Activated naive CD4-positive, alpha-beta T cell treated with anti-CD3 and anti-CD28 coated beads, Interleukin-2, amount 50 U/mL, for 72 hours (primary cell): ENCODE measurements at places on chromosomes 6 and 20. TPM values are rescaled to one million over a fixed set of nuclear protein-coding genes. Genes with fewer than 3 reads are reported as not detected.

DNA sequence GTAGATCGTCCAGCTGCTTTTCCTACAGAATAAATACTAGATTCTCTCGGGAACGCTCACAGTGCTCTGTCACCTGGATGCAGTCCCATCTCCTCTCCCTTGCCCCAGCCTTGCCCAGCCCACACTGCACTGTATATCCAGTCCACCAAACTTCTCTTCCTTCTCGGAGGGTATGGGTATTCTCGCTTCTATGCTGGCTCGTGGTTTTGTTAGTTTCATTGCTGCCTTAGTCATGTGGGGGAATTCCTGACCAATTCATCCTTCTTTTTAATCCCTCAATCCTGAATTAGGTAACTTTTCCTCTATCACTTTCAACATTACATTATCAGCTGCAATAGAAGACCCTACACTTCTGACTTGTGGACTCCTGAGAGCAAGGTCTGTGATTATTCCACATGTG, 252.4 kb downstream of the GMDS start:
- no peak for DNase-seq

DNA sequence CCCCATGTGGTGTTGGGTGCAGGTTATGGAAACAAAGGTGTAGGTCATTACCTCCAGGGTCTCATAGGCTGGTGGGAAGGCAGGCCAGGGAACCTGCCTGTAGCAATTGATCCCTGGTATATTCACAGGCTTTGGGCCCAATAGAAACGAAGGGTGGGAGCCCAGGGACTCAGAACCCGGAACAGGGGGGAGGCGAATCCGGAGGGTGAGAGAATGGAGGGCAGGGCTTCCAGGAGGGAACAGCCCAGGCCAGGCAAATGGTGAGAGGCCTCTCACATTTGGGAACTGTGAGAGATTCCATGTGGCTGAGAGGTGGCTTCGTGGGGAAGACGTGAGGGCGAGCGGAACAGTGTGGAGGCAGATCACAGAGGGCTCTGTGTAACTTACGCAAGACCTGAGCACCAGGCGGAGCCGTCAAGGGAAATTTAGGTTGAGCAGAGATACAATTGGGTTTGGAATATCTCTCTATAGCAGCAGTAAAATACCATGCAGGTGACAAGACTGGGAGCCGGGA, 267.1 kb downstream of the ERMARD start:
- no peak for DNase-seq

DNA sequence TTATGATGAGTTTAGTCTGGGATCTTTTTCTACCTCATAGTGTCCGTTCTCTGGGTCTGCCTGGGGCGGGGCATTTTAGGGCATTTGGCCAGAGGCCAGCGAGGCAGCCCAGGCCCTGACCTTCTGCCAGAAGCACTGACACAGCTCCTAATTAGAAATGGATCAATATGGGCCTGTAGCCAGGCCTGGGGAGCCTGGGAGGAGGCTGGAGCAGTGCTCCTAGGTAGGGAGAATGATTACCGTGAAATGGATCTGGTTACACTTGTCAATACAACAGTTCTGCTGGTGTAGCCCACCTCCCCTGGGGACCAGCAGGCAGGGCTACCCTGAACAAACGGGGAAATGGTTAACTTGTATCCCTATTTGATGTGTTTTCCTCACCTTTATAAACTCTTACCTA, 23.0 kb downstream of the RALY start:
- DNase-seq: no peak

HTR1E gene
- total RNA-seq: not detected

DNMT3B gene
- 2.2 TPM for total RNA-seq

DNA sequence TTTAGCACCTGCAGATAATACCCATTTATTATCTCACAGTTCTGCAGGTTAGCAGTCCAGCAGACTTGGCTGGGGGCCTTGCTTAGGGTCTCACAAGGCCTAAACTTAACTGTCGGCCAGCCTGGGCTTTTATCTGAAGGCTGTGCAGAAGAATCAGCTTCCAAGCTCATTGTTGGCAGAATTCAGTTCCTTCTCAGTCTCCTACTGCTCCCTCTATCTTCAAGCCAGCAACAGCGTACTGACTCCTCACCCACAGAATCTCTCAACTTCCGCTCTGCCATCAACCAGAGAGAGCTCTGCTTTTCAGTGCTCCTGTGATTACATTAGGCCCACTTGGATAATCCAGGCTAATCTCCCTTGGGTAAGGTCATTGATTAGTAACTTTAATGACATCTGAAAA, 30.2 kb upstream of the NHSL1 start:
- DNase-seq: no peak

- no peak for DNase-seq
Observed at GRCh38 chr6:48535582-48536009, 424.6 kb upstream of the PTCHD4 start.

DNA sequence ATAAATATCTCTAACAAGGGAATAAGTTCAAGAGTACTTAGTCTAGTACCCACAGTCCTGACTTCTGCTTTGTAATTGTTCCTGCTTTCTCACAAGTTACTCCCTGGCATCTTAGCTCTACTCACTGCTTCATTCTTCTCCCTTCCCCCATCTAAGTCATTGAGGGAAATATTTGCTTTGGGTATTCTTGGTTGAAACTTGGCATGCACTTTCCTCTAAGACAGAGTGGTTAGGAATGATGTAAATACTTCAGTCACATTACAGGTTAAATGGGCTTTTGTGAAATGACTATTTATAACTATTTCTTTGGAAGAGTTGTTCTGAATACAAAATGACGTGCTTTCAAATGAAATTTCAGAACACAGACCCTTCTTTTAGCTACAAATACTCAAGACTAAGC, 67.7 kb upstream of the PLEKHG1 start:
- no peak for DNase-seq

HSPA12B gene
- not detected for total RNA-seq

GRCh38 chr6:94254689-94255088, 835.3 kb upstream of the EPHA7 start:
- no peak for DNase-seq

GRCh38 chr20:14235355-14235754, 102.1 kb downstream of the FLRT3 start:
- DNase-seq: no peak

CSTF1 gene
- total RNA-seq: 88.7 TPM

DNA sequence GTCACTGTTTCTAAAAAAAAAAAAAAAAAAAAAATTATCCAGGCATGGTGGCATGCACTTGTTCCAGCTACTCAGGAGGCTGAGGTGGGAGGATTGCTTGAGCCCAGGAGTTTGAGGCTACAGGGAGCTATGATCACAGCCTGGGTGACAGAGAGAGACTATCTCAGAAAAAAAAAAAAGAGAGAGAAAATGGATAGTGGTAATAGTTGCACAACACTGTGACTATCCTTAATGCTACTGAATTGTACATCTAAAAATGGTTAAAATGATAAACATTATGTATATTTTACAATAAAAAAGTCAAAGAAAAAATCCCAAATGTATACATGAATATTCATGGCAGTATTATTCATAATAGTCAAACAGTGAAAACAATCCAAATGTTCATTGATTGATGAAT, 23.0 kb downstream of the FERMT1 start:
- DNase-seq: no peak

TEAD3 gene
- total RNA-seq: 2.4 TPM

- DNase-seq: no peak
Observed at GRCh38 chr6:118319894-118320649, 228.0 kb upstream of the PLN start.
